GM23338 (cell line): ENCODE measurements at places on chromosomes 4 and X. TPM values are rescaled to one million over a fixed set of nuclear protein-coding genes. Genes with fewer than 3 reads are reported as not detected.

- H3K4me1 ChIP-seq = peaks cover 12% of the 10 kb centered on the region
- DNase-seq = no peak
- no peaks in the 10 kb centered on the region for H3K27me3 ChIP-seq
- H3K36me3 ChIP-seq = no peaks in the 10 kb centered on the region
- H3K4me3 ChIP-seq = no peak overlapping the region
Observed at GRCh38 chrX:134810211-134810610, 151.9 kb upstream of the PLAC1 start.

DNA sequence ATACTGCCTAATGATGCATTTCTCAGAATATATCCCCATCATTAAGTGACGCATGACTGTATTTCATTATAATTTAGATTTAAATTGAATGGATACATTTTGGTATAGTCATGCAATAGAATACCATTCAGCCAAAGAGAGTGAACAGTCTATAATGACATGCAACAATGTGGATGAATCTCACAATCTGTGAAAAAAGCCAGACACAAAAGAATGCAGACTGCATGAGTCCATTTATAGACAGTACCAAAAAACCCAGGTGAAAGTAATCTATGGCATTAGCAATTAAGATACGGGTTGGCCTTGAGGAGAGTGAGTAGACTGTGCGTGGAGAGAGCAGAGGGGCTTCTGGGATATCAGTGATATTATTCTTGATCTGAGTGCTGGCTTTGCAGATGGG lies 239.7 kb upstream of the PGRMC2 start:
- no peaks in the 10 kb centered on the region for H3K27me3 ChIP-seq
- no peaks in the 10 kb centered on the region for H3K36me3 ChIP-seq
- peaks cover 8% of the 10 kb centered on the region; the same call in 1 of the 2 replicates for H3K4me1 ChIP-seq
- DNase-seq = no peak
- no peak overlapping the region for H3K27ac ChIP-seq

DNA sequence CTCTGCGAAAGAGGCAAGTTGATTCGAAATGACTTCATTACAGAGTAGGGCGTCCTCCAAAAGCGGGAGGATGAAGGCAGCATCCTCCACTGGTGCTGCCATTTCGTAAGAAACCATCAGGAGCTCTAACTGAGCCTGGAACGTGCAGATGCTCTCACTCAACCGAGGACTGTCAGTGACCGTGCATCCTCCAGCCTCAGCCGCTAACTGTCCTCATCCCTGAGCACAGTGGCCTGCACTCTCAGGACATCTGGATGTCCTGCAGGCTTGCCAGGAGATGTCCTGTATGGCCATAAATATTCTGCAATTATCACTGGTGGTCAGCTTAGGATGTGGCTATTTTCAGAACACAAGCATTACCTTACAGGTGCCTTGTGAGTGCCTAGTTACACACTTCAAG lies 107.1 kb upstream of the ADRA2C start:
- no peak overlapping the region for H3K4me3 ChIP-seq
- no peak overlapping the region for H3K27ac ChIP-seq
- H3K27me3 ChIP-seq = no peaks in the 10 kb centered on the region
- DNase-seq = no peak
- no peaks in the 10 kb centered on the region for H3K4me1 ChIP-seq
- H3K36me3 ChIP-seq = no peaks in the 10 kb centered on the region

DNA sequence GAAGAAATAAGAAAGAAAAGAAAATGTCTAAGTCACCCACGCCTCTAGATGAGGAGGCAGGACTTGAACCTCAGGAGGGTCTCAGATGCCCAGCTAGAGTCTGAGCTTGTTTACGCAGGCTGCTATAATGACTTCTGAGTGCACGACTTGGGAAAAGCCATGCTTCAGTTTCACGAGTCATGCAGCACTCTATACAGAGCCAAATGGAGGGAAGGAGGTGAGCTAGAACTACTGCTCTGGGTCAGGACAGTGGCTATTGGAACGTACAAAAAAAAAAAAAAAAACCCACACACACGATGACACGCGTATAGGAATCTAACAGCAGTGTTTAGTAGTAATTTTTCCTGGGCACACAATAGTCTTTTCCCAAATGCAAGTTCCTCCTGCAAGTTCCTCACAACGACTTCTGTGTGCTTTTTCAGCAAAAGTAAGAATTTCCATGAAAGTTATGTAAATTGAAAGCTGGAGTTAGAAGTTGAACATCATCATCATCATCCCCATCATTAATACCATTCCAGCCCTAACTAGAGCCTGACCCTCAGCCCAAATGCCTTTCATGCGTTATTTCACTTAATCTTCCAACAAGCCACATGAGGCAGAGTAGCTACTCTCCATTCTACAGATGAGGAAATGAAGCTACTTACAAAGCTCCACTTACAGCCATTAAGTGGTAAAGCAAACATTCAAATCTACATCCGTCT lies 36.6 kb downstream of the IRF2 start:
- no peaks in the 10 kb centered on the region for H3K36me3 ChIP-seq
- H3K27ac ChIP-seq = 0 out of 2 replicates have a peak overlapping the region, but pooled peaks have one; percentile 45
- H3K4me1 ChIP-seq = peaks cover 62% of the 10 kb centered on the region
- no peaks in the 10 kb centered on the region for H3K27me3 ChIP-seq
- DNase-seq = no peak

DNA sequence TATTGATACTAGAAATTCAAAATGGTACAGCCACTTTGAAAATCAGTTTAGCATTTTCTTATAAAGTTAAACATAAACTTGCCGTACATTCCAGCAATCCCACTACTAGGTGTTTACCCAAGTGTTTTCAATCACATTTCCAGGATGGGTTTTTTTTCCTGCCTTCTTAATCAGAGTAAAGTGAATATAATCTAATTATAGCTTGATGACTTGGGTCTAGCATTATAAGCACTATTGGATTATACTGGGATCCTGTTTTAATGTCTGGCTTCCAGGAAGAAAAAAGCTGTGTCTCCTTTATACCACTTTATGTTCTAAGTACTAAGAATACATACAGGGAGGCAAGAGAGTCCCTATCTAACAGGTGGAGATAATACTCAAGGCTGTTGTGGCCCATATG lies 103.3 kb upstream of the KLHL13 start:
- H3K4me1 ChIP-seq = no peaks in the 10 kb centered on the region
- no peak for DNase-seq
- no peaks in the 10 kb centered on the region for H3K36me3 ChIP-seq
- H3K27ac ChIP-seq = no peak overlapping the region
- H3K27me3 ChIP-seq = no peaks in the 10 kb centered on the region

- no peak overlapping the region for H3K4me3 ChIP-seq
- no peaks in the 10 kb centered on the region for H3K27me3 ChIP-seq
- DNase-seq = no peak
- H3K27ac ChIP-seq = no peak overlapping the region
- peaks cover 5% of the 10 kb centered on the region; the same call in 1 of the 2 replicates for H3K4me1 ChIP-seq
- H3K36me3 ChIP-seq = no peaks in the 10 kb centered on the region
Observed at GRCh38 chr4:145523117-145523516, 41.5 kb downstream of the SMAD1 start.

- no peaks in the 10 kb centered on the region for H3K4me1 ChIP-seq
- no peaks in the 10 kb centered on the region for H3K27me3 ChIP-seq
- H3K36me3 ChIP-seq = no peaks in the 10 kb centered on the region
- H3K27ac ChIP-seq = no peak overlapping the region
Observed at GRCh38 chr4:45920861-45921260, 203.0 kb downstream of the GABRG1 start.

DNA sequence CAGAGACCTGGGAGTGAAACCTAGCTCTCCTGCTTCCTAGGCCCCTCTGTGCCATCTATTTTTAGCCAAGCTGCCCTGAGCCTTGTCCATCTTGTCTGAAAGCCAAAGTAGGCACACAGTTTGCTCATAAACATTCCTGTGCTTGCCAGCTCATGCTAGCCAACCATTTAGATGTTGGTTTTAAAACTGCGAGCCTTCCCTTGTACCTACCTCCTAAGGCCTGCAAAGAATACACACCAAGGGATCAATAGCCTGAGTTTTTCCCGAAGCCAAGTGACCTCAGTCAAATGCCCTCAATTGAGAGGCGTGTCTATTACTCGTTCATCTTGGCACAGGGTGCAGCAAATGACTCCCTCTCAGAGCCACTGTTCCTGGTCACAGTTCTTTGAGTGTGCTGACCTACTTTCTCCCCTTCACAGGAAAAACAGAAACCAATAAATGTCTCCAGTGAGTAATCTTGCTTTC lies 48.5 kb downstream of the ZCCHC12 start:
- H3K4me1 ChIP-seq = no peaks in the 10 kb centered on the region
- no peak overlapping the region for H3K27ac ChIP-seq
- no peaks in the 10 kb centered on the region for H3K27me3 ChIP-seq
- no peak overlapping the region for H3K4me3 ChIP-seq
- DNase-seq = no peak

GRCh38 chr4:139242511-139243051 lies 37.4 kb downstream of the MGARP start:
- H3K4me1 ChIP-seq = peaks cover 24% of the 10 kb centered on the region
- peak overlapping the region; percentile 48; the same call in 1 of the 2 replicates for H3K27ac ChIP-seq
- no peak overlapping the region for H3K4me3 ChIP-seq
- no peak for DNase-seq
- peaks cover 9% of the 10 kb centered on the region; the same call in 1 of the 2 replicates for H3K36me3 ChIP-seq

MAGEA12 gene
- 0.27 and 0.38 TPM in 2 replicates for total RNA-seq

POF1B gene
- 0.10 TPM in 1 of 2 replicates, not detected in the other for total RNA-seq

TRPC3 gene
- total RNA-seq = 0.74 and 1.0 TPM in 2 replicates

HS3ST1 gene
- 0.94 and 1.0 TPM in 2 replicates for total RNA-seq

FHL1 gene
- total RNA-seq = 60.4 and 72.1 TPM in 2 replicates
